Neural progenitor cell (in vitro differentiated cells): ENCODE measurements at places on chromosomes 13 and 19. TPM values are rescaled to one million over a fixed set of nuclear protein-coding genes. Genes with fewer than 3 reads are reported as not detected.

Gene HCN2
- 0.06 TPM in 1 of 2 replicates, not detected in the other for total RNA-seq

Gene PSG1
- not detected in 2 replicates for total RNA-seq

Gene HSD17B14
- total RNA-seq = 11.2 and 27.6 TPM in 2 replicates

Gene KCNJ14
- 0.69 and 0.74 TPM in 2 replicates for total RNA-seq

Gene RASIP1
- 0.86 and 3.2 TPM in 2 replicates for total RNA-seq

Gene GIPR
- total RNA-seq = not detected in 2 replicates
